ENCODE measurements at places on chromosomes 2 and 18. TPM values are rescaled to one million over a fixed set of nuclear protein-coding genes. Genes with fewer than 3 reads are reported as not detected.

Gene MOGAT1
- not detected for total RNA-seq

Gene CAPN14
- total RNA-seq, result 0.52 TPM

Gene NR4A2
- total RNA-seq, result 0.61 TPM

Gene PFN4
- 0.90 TPM for total RNA-seq

Gene SLC14A1
- 2.8 TPM for total RNA-seq

Gene IL1A
- total RNA-seq, result 0.19 TPM

Gene RFTN2
- 1.4 TPM for total RNA-seq

Gene FOXI3
- total RNA-seq, result 0.05 TPM

Gene LIPG
- total RNA-seq, result 4.2 TPM

Gene SPR
- total RNA-seq, result 1.8 TPM

Gene KCNF1
- total RNA-seq, result 0.57 TPM

Gene TBR1
- 0.05 TPM for total RNA-seq

Gene SRD5A2
- total RNA-seq, result 0.28 TPM

Gene DCTN1
- total RNA-seq, result 54.3 TPM

Gene ZNF519
- total RNA-seq, result 7.7 TPM

Gene IL36G
- total RNA-seq, result 0.24 TPM

Gene FEV
- not detected for total RNA-seq

Gene GCA
- total RNA-seq, result 38.9 TPM

Gene SALL3
- under 0.01 TPM for total RNA-seq

Gene ITPRIPL1
- 7.7 TPM for total RNA-seq

Gene CROCC2
- not detected for total RNA-seq

Data from thymus (tissue), 14 donors.